ENCODE measurements at places on chromosomes 2 and 18.

DNA sequence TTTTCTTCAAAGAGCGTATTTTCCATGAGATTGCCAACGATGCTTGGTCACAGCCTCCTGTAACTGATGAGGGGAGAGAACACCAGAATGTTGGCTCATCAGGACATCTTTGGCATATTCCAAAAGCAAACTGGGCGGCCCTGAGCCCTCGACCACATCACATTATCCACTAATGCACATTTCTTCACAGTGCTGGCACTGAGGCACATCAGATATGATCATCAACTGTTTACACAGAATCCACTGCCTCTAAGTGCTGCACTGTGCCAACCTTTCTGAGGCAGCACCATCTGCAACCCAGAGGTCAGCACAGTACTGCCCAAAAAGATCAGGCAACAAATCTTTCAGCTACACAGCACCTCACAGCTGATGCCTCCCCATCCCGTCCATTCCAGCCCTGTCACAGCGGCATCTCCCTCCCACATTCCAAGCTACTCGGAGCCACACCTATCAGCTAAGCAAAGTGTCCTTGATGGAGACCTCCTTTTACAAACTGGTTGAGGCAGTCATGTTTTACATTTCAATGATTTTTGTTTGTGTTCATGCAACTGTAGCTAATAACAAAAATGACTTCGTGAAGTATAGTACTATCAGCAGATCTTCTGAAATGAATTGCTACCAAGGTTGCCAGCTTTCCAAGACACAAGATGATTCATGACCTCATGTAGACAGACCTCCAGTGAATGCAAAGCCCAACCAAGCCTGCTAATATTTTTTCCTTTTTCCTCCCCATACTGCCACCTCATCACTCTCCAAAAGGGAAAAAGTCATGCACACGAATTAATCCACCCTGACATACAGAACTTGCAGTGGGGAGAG lies 32.3 kb downstream of the MYO5B start:
- no peak for DNase-seq

DNA sequence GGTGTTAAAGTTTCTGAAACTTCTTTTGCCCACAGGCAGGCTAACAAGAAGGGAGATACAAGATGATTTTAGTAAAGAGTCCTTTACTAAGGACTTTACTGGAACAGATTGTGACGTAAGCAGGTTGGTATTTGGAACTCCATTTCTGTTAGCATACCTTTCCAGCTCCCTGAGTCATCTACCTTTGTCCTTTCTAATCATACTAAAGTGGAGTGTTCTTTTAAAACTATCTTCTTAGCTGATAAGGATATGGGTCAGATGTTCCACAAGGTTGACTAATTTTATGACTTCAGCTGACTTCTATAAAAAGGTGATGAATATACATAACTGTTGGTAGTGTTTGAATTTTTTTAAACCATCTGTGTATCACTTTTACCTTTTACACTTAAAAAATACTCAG lies 21.1 kb downstream of the UGP2 start:
- no peak for DNase-seq

DNA sequence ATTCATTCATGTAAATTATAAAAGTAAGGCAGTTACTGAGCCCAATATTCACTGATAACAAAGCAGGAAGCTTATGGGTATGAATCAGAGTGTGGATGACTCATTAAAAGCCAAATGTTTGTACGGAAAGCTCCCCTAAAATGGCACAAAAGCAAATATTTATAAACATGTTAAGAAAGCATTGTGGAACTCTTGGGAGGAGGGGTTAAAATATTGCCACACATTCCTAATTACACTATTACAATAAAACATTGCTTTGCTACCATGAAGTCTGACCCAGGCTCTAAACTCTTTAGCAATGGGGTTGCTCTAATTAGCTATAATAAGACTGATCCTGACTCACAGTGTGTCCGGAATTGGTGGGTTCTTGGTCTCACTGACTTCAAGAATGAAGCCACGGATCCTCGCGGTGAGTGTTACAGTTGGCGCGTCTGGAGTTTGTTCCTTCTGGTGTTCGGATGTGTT lies 110.9 kb downstream of the NAB1 start:
- DNase-seq: peak; percentile 18

- DNase-seq: peak; percentile 53
These were observed 181.5 kb upstream of the ID2 start for GRCh38 chr2:8500124-8501054.

- no peak for DNase-seq
These were observed 259.1 kb downstream of the PRKCE start for GRCh38 chr2:45910473-45911060.

DNA sequence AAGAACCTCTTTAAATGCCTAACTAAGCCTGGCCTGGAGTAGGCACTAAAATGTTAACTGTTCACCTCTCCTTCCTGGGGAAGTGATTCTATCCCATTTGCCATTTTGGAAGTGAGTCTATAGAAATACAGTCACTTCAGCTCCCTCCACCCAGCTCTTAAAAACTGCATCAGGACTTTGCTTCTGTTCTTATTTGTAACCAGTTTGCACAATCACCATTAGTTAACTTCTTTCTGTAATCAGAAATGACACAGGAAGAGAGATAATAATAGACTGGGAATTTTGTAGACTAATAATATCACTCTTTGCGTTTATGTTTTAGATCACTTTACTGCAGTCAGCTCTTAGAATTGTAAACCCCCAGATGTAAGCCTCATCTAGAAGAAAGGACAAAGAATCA lies 16.0 kb upstream of the MARCO start:
- peak; percentile 52 for DNase-seq

GRCh38 chr2:157810037-157810436 lies 66.1 kb downstream of the ACVR1 start:
- no peak for DNase-seq

- no peak for DNase-seq
These were observed 271.1 kb downstream of the PRKCE start for GRCh38 chr2:45922577-45922988.

GRCh38 chr18:57940166-57940660 lies 103.8 kb upstream of the NEDD4L start:
- DNase-seq: no peak

DNA sequence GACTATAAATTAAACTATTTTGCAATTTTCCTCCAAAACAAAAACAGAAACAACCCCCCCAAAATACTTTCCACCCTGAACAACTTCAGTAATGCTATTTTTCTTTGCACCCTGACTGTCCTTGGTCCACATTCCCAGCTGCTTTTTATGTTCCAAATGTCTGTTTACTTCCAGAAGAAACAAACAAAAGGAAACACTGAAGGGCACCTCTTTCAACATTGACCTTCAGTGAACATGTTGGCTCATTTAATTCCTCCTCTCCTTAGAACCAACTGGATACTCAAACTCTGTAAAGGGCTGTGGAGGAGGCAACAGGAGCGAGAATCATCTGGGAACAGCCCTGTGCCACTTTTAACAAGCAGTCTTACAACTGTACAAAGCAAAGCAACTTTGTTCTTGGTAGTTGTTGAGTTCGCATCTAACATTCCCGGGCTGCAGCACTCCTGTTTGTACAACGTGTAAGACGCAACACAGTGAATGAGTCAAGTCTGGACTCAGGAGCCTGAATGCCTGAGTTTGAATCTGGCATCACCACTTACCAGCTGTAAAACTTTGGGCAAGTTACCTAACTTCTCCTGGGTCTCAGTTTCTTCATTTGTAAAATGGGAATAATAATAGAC lies 111.4 kb upstream of the GATA6 start:
- DNase-seq: no peak

DNA sequence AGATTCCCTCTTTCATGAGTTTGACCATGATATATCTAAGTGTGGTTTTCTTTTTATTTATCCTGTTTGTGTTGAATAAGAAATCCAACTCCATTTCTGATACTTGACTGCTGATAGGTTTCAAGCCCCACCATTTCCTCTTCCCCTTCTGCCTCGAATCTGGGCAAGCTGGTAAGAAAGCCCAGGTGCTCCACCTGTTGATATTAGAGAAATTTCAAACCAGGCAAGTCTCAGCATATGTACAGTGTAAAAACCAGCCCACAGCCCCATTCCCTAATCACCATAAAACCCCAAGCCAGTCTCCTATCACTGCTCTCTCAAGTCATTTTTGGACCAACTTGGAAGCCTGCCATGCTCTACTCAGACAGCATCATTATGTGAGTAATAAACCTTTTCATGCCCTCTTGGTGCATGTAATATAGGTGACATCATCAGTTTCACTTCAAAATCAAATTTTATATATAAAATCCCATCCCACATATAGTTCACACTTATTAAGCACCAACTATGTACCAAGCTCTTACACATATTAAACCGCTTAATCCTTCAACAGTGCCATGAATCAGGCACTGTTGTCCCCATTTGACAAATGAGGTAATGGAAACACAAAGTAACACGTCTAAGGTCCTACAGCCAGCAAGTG lies 46.6 kb downstream of the SMAD2 start:
- DNase-seq: no peak

- no peak for DNase-seq
These were observed 383.4 kb downstream of the PTPRM start for GRCh38 chr18:7950380-7951136.

DNA sequence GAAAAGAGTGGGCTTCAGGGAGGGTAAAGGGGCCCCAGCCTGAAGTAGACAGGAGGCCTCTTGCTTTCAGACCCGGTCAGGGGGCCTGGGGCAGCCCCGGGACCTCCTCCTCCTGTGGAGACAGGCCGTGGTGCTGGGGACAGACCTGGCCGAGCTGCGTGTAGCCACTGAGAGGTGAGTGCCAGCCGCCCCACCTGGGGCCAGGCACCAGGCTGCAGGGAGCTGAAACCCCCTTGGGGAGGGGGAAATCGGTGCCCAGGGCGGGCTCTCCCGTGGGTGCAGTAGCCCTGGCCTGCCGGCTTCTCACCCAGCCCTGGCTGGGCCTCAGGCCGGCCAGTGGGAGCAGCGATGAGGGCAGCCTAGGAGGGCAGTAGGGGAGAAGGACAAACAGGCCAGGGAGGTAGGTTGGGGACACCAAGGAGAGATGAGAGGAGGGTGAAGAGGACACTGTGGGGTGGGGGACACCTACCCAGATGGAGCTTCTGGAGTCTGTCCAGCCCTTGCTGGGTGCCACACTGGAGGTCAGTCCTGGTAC lies 24.0 kb downstream of the CROCC2 start:
- DNase-seq: no peak

DNA sequence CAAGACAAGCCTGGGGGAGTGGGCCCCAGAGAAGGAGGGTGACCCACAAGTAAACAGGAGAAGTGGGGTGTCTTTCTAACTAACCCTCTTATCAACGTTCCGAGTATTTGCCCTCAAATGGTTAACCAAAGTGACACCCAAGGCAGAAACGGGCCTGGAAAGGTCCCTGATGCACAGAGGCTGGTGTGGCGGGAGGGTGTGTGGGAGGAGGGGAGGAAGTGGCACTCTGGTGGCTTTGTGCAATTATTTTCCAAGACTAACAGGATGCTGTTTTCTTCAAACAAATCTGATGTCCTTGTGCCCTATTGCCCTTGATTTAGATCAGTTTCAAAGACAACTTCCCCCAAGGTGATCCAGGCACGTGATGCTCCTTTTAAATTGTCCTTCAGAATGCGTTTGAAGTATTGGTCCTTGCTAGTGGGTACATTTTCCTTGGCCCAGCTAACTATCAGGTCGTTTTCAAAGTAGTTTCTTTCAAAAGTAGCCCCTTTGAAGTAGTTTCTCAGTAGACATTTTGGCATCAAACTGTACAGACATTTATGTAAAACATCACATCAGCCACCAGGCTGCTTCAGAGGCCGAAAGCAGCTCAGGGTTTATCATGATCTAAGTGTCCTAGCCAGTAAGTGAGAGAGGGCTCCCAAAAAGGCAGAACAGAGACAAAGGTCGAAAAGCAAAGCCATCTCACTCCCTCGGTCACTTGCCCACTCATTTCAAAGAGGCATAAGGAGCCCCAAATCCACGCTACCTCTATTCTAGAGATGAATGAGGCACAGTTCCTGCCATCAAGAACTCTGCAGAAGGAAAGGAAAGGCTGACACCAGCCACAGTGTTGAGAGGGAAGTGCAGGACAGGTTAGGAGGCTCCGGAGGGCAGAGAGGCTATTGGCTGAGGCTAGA lies 371.1 kb upstream of the ID2 start:
- DNase-seq: peak; percentile 86

DNA sequence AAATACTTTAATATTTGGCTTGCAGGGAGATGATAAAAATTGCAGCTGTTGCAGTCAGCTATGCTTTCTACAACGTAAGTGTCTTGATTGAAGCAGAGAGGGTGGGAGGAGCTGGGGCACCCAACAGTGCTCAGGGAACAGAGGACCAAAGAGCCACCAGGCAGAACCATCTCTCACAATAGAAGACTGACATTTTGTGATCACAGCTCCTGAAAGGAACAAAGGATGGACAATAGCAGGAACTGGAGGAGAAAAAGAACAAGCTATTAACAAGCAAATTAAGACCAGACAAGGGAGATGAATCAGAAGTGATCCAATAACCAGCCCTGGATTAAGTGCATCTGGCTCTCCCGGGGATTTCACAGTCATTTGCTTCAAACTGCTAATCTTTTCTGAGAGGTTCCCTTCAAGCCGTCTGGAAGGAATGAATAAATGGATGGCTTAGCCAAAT lies 65.7 kb upstream of the SMAD2 start:
- no peak for DNase-seq
